ENCODE measurements at places on chromosomes 7 and 10.

- no peak for DNase-seq
Observed at GRCh38 chr7:74466196-74466813, 12.6 kb downstream of the GTF2IRD1 start.

- no peak for DNase-seq
Observed at GRCh38 chr10:119478111-119478802, 64.3 kb downstream of the RGS10 start.

DNA sequence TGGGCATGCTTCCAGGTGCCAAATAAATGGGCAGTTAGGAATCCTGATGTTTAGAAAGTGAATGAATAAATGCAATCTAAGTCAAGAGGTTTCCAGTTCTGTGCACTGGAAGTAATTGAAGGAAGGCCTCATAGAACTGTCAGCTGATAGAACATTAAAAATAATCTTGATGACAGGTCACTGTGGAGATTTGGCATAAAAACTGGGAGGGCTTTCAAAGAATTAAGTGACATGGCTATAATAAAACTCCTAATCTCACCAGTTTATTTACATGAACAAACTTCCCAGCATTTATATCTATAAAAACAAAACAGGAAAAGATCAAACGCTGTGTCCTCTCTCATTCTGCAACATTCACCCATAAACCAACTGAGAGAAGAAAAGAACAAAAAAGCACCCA, 170.5 kb downstream of the SLIT1 start:
- DNase-seq: no peak

DNA sequence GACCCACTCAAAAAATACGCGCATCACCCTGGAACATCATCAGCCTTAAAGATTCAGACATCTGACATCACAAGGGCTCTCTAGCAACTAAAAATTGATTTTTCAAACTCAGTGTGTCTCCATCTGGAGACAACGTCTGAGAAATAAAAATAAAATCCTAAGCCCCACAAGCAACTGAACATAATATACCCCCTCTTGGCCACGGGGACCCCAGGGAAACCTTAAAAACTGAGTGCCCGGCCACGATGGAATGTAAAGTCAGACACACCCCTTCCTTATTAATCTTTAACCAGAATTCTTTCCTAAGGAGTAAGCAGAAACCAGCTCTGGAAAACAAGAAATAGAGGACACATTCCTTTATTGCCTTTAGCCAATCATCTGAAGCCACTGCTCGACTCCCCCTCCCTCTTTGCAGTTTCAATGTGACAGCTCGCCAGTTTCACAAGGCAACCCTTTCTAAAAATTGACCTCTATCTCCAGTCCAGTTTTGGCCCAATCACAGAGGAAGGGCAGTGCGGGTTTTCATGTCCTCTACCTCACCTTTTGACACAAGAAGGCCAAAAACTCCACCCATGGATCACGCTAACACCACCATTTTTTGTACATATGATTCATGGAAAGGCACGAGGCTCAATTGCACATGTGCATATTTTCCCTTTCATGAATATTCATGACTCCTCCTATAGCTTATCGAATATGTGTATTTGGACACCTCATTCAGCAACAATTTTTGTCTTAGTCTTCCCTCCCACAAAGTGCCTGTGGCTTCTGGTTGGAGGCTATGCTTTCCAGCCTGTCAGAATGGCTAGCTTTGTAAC, 24.2 kb downstream of the IFIT3 start:
- no peak for DNase-seq

DNA sequence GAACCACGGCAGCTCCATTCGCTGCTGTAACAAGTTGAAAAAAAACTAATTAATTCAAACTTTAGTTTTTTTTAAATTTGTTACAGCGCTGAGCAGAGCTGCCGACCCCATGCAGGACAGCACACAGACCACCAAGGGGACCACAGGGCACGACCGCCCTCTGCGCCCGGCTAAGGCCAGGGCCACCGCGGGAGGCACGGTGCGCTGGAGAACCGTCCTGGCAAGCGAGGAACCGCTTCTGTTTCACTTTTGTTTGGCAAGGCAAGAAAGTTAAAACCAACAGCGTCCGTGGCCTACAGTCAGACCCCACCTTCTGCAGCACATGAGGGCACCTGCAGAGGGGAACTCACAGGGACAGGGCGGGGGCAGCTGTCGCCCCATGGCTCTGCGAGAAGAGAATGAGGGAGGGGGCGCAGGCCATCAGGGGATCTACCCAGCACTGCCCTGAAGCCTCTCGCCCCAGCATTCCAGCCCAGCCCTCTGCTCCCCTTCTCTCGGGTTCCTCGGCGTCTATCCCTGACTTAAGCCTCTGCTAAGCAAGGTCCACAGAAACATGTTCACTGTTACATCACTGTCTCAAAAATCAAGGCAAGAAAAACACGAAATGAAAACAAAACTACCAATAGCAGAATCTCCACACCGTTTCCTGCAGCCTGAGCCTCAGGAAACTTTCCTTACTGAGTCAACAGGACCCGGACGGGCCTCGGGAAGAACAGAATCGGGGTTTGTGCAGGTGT, 204.4 kb downstream of the DIP2C start:
- peak; percentile 20 for DNase-seq

- no peak for DNase-seq
Observed at GRCh38 chr7:53993224-53993623, 549.0 kb upstream of the VSTM2A start.

DNA sequence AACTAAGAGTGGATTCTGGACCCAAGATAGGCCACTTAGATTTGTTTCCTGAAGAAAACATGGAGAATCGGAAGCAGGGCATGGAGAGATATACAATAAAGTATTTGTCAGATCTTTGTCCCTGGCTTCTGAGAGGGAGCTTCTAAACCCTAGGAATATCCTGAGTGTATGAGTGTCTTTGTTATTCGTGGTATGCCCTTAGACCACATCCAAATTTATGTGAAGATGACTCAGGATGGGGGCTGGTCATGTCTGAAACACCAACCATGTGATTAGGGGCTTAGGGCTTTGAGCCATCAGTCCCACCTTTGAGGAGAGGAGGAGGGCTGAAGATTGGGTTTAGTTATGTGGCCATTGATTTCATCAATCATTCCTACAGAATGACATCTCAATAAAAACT, 69.7 kb upstream of the PLPP4 start:
- DNase-seq: no peak

GRCh38 chr10:74231375-74231774, 80.4 kb downstream of the ADK start:
- DNase-seq: no peak

DNA sequence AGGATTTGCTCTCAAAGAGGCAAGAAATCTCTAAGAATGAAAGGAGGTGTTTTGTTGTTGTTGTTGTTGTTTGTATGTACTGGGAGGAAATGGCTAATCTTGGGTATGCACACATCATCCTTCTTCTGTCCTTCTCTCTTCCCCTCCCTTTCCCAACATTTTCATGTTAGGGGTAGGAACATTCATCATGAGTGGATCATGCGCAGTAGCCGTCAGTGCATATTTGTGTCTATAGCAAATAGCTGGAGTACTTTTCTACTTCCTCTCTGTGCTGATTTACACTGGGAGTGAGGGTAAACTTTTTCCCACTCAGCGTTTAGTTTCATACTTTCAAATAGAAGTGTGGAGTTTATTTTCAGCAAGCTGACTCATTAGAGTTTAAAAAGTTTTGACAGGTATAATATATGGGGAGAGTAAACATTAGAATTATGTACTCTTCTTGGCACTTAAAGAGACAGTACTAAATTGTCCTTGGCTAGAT, 80.5 kb upstream of the PRKG1 start:
- no peak for DNase-seq

GRCh38 chr10:99551158-99551557, 18.4 kb downstream of the NKX2-3 start:
- DNase-seq: no peak

- no peak for DNase-seq
Observed at GRCh38 chr10:77842652-77843212, 83.8 kb downstream of the DLG5 start.

Measured in activated naive CD4-positive, alpha-beta T cell treated with Interleukin-2 at 50 U/mL for 16 hours (primary cell).